ENCODE measurements at places on chromosomes 1 and 21.

DNA sequence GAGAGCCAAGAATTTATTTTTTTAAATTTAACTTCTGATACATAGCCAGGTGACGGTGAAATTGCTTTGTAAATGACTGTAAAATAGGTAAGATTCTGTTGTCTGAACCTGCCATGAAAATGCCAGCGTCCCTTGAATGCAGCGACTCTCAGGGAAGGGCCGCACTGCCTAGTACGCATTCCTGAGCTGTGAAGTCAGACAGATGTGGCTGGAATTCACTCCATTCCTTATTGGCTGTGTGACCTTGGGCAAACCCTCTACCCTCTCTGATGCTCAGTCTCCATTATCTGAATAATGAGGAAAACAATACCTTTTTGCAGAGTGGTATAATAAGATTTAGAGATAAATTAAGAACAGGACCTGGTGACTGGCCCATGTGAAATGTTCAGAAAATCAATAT is 167.1 kb upstream of the DAB1 start:
- DNase-seq: no peak

GRCh38 chr1:107184888-107185287 is 44.0 kb downstream of the NTNG1 start:
- no peak for DNase-seq

DNA sequence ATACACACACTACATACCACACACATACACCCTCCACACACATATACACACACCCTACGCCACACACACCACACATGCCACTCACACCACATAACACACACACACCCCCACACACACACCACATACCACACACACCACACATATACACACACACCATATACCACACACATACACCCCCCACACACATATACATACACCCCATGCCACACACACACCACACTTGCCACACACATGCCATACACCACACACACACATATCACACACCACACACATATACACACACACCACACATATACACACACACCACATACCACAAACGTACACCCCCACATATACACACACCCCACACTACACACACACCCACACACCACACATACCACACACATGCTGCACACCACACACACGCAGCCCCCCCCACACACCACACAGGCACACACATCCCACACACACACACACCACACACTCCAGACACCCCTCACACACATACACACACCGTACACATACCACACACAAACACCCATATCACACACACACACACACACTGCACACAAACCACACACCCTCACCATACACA is 76.7 kb upstream of the TMPRSS2 start:
- DNase-seq: no peak

DNA sequence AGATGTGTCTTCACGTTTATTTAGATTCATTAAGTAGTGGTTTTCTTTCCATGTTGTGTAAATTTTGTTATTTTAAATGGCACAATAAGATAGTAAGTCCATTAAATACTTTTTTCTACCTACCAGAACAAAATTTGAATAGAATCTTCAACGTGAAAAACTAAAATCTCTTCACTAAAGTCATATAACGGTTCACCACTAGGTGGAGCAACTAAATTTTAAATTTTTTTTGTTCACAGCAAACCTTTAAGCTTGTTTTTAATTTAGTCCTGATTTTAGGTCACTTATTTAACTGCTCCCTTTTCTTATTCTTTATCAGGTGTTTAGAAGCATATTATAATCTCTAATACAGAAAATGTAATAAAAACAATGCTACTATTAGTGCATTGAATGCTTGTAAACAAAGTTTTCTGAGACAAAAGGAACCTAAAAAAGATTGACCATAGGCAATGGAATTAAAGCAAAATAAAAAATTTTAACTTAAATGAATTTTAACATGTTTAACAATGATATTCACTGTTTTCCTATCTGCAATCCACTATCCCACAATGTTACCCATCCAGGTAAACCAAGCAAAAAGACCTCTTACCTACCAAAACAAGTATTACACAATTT is 28.3 kb upstream of the PKN2 start:
- DNase-seq: no peak

DNA sequence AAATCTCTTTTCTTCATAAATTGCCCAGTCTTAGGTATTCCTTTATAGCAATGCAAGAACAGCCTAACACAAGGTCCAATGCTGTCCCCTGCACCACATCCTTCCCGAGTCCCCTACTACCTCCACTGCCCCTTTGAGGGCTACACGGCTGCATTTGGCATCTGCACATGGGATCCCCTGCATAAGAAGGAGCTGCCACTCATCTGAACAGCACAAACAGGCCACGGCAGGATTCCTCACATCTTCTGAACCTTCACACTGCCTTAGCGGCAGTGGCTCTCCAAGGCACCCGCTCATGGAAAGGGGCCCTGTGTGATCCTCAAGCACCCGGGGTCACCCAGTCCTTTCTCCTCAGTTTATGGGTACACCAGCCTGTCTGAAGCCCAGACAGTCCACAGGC is 29.2 kb upstream of the BACE2 start:
- DNase-seq: no peak

GRCh38 chr1:46556822-46557221 is 5.4 kb upstream of the KNCN start:
- no peak for DNase-seq

DNA sequence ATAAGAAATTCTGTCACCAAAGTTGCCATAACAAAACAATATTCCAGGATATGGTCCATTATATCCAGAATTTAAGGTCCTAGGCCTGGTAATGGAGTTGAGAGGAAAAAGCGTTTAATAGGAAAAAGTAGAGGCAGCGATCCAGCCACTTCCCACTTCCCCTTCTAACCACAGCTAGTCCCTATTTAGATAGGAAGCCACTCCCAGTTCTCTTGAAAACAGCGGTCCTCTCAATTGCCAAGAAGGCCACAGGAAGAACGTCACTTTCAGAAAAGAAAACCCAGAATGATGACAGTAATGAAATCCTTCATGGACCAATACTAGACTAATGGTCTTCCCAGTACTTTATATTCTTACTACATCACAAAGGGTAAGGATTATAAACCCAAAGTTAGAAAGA is 38.6 kb downstream of the ABL2 start:
- no peak for DNase-seq

Measured in activated naive CD4-positive, alpha-beta T cell treated with anti-CD3 and anti-CD28 coated beads, Interleukin-2, amount 50 U/mL, for 16 hours (primary cell).